ENCODE measurements at places on chromosomes 4 and X. TPM values are rescaled to one million over a fixed set of nuclear protein-coding genes. Genes with fewer than 3 reads are reported as not detected.
A peak's percentile ranks its signal among the peaks of the same experiment; 100 is the strongest.

SLC25A31 gene
- polyA plus RNA-seq = not detected

CACNA1F gene
- polyA plus RNA-seq = not detected

SPANXC gene
- not detected for polyA plus RNA-seq

GABRA4 gene
- not detected for polyA plus RNA-seq

- DNase-seq = peak; percentile 63
Observed at GRCh38 chr4:13920901-13921300, 293.4 kb upstream of the BOD1L1 start.

GRCh38 chr4:181938631-181939030 is 304.6 kb upstream of the TENM3 start:
- DNase-seq = no peak

GRCh38 chrX:18354369-18355223 is at the start of gene SCML2:
TSS of gene SCML2 (minus strand) at chrX:18354688. CDS start at chrX:18334071, 20,617 bp downstream.
- peak; percentile 64 for DNase-seq

- DNase-seq = no peak
Observed at GRCh38 chrX:103428525-103428924, 52.2 kb downstream of the BEX3 start.

GRCh38 chr4:36310793-36311192 is 29.4 kb downstream of the DTHD1 start:
- peak; percentile 40 for DNase-seq

- DNase-seq = no peak
Observed at GRCh38 chr4:113783701-113784100, 22.2 kb upstream of the CAMK2D start.

DNA sequence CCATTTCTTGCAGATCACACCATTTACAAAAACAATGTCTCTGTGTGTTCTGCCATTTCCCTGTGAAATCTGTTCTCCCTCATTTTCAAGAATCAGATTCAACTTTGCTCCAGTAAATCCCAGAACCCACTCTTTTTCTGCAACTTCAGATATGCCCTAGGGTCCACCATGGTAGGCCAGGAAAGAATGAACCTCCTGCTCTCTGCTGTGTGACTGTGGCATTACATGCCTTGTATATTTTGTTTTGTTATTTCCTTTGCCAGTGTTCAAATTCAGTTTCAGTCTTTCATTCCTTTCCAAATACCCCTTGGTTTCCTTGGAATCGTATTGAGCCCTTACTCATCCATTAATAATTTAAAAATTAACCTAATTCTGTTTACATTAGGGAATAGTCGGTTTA is 290.2 kb upstream of the VCX start:
- no peak for DNase-seq

DNA sequence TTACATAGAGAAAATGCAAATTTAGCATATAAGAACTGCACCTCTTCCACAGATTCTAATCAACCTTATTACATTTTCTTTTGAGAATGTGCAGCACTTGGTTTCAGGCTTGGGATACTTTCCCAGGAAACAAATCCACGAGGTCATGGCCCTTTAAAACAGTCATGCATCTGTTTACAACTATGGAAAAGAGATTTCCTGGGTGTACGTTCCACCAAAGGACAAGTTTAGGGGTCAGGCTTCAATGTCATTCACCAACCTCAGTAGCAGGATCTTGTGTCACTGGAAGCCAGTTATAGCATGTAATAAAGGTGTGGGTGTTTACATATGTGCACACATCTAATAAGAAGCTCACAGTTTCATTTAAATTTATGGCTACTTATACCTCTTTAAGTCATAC is 30.7 kb downstream of the EREG start:
- DNase-seq = no peak

DNA sequence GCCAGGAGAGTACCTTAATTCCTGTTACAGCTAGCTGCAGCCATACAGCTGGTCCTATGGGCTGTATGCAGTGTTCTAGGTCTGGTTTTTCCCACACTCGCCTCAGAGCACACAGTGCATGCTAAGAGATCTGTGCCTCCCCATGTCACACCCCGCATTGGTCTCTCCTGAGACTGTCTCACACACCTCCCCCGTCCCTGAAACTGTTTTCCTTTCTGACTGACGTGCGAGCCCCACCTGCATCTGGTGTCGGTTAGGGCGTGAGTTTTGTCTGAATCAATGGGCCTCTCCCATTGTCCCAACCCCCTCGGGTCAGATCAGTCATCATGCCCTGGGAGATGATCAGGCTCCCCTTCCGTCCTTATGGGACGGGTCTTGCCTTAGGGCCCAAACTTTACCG is 3.4 kb upstream of the UGT8 start:
- no peak for DNase-seq

- no peak for DNase-seq
Observed at GRCh38 chr4:129064717-129065116, 28.6 kb downstream of the SCLT1 start.

GRCh38 chr4:147709999-147710398 is 21.9 kb upstream of the ARHGAP10 start:
- no peak for DNase-seq

GRCh38 chrX:43474321-43474720 is 181.8 kb upstream of the MAOA start:
- DNase-seq = no peak

GRCh38 chr4:174122705-174123104 is 160.8 kb downstream of the FBXO8 start:
- DNase-seq = no peak

DNA sequence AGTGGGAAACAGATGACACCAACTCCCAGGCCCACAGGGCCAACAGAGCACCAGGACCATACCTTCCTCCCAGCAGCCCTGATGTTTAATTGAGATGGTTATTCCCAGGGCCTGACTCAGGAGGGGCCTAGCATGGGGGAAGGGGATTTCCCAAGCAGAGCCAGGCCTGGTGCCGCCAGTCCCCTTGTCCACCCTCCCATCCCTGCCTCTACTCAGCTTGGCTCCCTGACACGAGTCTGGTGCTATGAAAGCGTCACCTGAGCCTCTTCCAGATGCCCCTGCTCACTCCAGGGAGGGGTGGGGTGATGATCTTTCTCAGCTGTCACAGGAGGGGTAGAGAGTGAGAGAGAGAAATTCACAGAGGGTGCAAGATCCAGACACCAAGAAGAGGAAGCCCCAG is 72.7 kb downstream of the EFNB1 start:
- no peak for DNase-seq

DNA sequence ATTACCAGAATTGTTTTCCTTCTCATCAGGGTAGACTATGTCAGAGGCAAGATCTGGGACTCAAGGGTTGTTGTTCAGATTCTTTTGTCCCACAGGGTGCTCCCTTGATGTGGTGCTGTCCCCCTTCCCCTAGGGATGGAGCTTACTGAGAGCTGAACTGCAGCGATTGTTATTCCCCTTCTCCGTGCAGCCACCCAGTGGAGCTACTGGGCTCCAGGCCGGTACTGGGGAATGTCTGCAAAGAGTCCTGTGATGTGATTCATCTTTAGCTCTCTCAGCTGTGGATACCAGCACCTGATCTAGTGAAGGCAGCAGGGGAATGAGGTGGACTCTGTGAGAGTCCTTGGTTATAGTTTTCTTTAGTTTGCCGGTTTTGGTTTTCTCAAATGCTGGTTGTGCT is 247.4 kb upstream of the HAND2 start:
- DNase-seq = no peak

DNA sequence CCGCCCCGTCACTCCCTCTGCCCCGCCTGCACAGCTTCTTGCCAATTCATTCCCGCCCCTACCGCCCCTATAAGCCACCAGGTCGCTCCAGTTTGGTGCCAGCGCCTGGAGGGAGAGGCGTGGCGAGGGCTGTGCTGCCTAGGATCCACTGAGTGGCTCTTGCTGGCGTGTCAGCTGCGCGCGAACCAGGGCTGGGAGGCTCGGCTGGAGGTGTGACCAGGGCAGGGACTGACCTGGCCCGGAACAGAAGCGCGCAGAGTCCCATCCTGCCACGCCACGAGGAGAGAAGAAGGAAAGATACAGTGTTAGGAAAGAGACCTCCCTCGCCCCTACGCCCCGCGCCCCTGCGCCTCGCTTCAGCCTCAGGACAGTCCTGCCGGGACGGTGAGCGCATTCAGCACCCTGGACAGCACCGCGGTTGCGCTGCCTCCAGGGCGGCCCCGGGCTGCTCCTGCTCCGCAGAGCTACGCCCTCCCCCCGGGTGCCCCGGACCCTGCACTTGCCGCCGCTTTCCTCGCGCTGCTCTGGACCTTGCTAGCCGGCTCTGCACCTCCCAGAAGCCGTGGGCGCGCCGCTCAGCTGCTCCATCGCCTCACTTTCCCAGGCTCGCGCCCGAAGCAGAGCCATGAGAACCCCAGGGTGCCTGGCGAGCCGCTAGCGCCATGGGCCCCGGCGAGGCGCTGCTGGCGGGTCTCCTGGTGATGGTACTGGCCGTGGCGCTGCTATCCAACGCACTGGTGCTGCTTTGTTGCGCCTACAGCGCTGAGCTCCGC is at the start of gene GPR78:
Gene GPR78 (plus strand): TSS at position 72 of the 773 bp plus-strand sequence. CDS start 591 bp downstream, at position 663.
- DNase-seq = peak; percentile 78

DNA sequence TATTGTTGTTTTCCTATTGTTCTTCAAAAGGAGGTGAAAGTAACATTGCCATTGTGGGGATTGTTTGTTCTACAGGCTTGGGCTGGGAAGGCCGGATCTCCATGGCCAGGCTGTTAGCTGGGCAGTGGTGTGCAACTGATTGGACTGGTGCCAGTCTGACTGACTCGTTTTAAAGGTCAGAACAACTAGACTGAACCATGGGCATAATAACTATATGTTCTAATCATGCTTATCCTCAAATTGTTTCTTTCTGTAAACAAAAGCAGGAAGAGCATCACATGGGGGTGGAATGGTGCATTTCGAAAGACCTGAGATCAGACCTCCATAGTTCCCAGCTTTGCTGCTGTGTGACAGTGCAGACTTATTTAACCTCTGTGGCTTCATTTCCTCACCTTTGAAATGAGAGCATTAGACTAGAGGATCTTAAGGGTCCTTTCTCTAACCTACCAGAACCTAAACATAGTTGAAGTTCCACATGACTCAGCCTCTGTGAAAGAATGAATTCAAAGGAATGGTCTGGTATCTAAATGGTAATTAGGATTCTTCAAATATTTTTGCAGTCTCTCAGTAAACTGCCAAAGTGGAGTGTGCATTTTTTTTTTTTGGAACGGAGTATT is 66.7 kb upstream of the PGRMC2 start:
- DNase-seq = no peak

- DNase-seq = no peak
Observed at GRCh38 chrX:107325467-107325866, 119.1 kb downstream of the DNAAF6 start.

- no peak for DNase-seq
Observed at GRCh38 chr4:93983140-93983539, 154.6 kb downstream of the ATOH1 start.

DNA sequence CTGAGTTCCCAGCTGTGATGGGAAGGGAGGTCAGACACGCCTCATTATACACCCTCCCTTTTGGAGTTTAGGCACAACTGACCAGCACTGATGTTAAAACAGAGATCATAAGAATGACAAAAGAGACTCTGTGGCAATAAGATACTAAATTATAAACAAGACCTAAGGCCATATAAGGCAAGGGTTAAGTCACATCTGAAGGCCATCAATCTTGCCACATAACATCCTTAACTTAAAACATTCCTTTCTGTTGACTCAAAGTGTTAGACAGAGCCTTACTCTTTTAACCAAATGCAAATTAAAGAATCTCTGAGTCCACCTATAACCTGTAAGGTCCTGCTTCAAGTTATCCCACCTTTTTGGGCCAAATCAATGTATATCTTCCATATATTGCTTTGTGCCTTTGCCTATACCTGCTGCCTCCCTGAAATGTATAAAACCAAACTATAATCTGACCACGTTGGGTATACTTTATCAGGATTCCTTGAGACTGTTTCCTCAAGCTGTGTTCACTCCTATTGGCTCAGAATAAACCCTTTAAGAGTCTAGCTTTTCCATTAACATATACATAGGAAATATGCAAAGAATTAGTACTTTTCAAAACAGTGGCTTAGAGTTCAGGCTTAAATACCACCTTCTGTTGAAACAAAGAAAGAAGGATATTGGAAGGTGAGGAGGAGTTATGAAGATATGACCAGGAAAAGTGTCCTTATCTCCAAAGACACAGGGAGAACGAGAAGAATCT is 214.4 kb upstream of the PPP1R2C start:
- DNase-seq = no peak

- no peak for DNase-seq
Observed at GRCh38 chrX:7316887-7317286, 168.9 kb upstream of the PUDP start.

- DNase-seq = no peak
Observed at GRCh38 chr4:74056114-74056857, 17.8 kb upstream of the CXCL3 start.

DNA sequence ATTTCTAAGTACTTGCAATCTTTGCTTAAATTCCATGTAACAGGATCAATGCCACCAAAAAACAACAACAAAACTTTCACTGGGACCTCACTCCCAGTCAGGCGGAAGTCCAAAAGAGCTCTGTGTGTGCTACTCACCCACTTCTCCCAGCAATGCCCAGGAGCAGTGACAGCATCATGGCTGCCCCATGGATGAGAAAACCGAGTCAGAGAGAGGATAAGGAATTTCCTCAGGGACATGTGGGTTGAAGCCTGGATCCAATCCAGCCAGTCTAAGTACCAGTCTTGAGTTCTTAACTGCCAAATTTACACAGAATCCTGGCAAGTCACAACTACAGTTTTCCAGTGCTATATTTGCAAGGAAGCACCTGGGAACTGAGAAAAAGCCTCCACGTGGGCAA is 64.5 kb downstream of the STX18 start:
- no peak for DNase-seq

Data from hindlimb muscle (tissue), 1 donor.